ENCODE measurements at places on chromosomes 7 and 10.
A peak's percentile ranks its signal among the peaks of the same experiment; 100 is the strongest.

- DNase-seq = no peak
Observed at GRCh38 chr7:64744680-64745079, 49.5 kb upstream of the ZNF138 start.

DNA sequence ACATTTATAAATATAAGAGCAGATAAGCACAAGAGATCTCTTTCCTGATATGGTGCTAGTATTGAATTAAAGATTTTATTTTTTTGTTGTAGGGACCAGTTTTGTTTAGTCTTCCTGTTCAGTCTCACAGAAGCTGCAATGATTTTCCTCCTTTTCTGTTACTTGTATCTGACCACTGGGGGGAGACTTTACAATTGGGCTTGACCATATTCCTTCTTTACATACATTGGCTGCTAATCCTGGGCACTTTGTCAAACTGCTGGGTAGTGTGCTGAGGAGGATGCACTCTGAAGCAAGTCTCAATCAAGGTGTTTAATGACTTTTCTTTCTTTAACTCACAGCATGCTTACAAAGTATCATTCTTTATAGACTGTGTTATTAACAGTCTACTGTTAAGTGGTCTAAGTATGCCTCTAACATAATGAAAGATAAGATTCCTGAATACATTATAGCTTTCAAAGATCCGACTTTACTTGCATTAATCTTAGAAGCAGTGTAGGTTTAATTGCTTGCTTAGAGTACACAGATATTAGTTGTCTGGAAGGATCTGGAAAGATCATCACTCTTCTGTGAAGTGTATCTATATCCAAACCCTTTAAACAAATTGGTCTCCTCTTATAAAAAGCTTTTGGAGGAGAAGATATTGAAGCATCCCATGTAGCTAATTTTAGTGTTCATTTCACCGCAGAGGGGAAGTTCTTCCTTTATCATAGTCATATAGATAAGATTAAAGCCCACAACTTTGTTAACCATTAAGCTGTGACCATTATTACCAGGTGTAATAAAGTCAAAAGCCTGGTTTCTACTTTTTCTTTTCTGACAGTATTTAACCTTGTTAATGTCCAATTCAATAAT, 3.1 kb downstream of the PALS2 start:
- DNase-seq = peak; percentile 89

DNA sequence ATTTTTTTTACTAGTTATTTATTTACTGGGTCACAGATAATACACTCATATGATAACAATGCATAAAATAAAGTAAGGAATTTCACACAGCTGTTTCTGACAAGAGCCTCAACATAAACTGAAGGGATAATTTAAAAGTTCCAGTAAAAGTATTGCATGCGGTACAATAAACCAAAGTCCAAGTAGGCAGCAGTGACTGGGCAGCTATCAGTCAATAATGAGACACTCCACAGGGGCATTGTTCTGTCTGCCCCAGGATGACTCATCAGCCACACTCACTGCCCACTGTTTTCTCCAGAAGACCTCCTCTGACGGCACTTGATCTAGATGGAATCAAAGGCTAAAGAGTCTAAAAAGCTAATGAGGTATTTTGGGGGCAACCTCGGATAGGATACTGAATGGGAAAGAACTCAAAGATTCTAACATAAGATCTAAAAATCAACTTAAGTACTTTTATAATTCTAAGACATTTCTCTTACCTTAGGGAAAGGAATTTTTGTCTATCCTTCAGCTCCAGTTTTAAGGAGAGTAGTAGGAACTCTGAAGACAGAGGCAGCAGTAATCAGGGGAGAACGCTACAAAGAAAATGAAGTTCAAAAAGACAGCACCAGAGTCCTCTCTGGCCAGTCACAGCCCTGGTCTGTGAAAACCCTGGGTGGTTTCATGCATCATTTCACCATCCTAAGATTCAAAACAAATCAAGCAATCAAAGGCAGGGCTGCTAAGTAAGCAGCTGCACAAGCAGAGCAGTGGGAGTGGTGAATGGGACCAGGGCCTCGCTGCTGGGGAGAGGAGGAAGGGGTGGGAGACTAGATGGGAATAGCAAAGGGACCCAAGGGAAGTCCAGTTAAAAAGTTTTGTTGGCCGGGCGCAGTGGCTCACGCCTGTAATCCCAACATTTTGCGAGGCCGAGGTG, 175.1 kb downstream of the AVL9 start:
- peak; percentile 95 for DNase-seq

DNA sequence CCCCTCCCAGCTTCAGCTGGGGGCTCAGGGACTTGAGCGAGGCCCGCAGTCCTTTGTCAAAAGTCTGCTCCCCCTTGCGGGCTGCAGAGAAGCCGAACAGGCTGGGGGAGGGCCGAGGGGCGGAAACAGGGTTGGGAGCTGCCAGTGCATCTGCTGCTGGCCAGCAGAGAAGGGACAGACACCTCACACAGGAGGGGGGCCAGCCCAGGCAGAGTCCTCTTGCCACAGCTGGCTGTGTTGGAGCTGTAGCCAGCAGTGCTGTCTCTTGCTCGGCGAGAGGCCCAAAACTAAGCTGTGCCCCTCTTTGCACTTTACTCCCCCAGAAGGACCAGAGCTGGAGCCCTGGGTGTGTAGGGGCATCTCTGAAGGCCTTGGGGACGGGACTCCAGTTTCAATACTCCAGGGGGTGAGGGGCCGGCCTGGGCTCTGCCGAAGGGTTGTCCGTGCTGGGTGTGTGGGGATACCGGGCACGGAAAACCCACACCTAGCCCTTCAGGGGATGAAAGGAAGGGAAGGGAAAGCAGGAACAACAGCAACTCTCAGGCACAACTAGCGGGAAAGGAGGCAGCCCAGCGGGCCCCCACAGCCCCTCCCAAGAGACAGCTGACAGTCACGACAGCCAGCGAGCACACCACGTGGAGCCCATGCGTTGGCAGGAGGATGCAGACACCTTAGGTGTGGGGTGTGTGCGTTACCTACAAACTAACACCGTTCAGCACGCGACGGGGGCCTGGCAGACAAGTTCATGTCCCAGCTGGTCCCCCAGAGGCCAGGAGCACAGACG, 17.8 kb downstream of the YKT6 start:
- DNase-seq = no peak

GRCh38 chr7:30246392-30246791, 38.0 kb upstream of the ZNRF2 start:
- no peak for DNase-seq

GRCh38 chr10:89327803-89328441, at the start of gene IFIT3:
Gene IFIT3, plus strand, starts transcription at chr10:89327997. Its CDS starts 77 bp downstream, at chr10:89328074.
- DNase-seq = peak; percentile 84

GRCh38 chr10:80351220-80351619, 5.3 kb downstream of the DYDC1 start:
- DNase-seq = no peak

- peak; percentile 30 for DNase-seq
Observed at GRCh38 chr7:32072397-32072796, 2.2 kb upstream of the PDE1C start.

- DNase-seq = no peak
Observed at GRCh38 chr10:63320683-63321082, 145.1 kb downstream of the JMJD1C start.

- no peak for DNase-seq
Observed at GRCh38 chr7:121182902-121183301, 145.9 kb upstream of the WNT16 start.

GRCh38 chr10:115093286-115093775, at the start of gene ATRNL1:
Gene ATRNL1, plus strand, starts transcription at chr10:115093365. Its CDS starts 386 bp downstream, at chr10:115093751.
- DNase-seq = peak; percentile 48

- no peak for DNase-seq
Observed at GRCh38 chr7:71235253-71235652, 103.3 kb downstream of the GALNT17 start.

GRCh38 chr10:72459301-72459700, 104.6 kb upstream of the DNAJB12 start:
- no peak for DNase-seq

DNA sequence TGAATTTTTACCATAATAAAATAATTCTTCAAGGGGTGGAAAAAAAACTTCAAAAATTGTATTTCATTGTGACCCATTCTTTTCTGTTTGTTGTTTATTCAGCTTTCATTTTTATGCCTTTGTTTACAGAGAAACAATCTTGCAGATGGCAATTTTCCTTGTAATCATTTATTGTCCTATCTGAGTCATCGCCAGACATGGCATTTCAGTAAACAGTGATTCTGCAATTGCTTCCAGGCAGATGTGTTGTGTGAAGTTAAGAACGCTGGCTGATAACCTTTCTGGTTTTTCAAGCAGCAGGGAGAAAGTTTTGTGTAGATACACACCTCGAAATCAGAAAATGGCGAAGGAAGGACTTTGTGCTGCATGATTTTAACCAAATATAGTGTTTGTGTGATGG, 80.7 kb upstream of the RPA3 start:
- no peak for DNase-seq

DNA sequence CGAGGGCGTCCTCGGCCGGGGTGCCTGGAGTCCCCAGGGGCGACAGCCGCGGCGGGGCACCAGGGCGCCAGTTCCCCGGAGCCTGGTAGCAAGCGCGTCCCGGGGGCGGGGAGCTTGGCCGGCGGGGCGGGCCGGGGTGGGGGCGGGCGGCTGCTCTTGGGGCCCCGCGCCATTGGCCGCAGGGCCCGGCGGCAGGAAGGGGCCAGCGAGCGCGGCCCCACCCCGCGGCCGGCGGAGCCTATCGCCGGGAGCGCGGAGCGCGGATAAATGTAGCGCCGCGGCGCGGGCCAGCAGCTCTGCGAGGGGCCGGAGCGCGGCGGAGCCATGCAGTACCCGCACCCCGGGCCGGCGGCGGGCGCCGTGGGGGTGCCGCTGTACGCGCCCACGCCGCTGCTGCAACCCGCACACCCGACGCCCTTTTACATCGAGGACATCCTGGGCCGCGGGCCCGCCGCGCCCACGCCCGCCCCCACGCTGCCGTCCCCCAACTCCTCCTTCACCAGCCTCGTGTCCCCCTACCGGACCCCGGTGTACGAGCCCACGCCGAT, at the start of gene HHEX:
TSS of gene HHEX (plus strand) at position 293 of the 548 bp plus-strand sequence. CDS start at position 325, 32 bp downstream.
- no peak for DNase-seq

GRCh38 chr10:60871215-60871614, 72.8 kb downstream of the RHOBTB1 start:
- no peak for DNase-seq

- no peak for DNase-seq
Observed at GRCh38 chr10:19817231-19817933, 1.1 kb downstream of the PLXDC2 start.

GRCh38 chr10:83988435-83988834, 150.9 kb upstream of the GHITM start:
- DNase-seq = no peak

- peak; percentile 61 for DNase-seq
Observed at GRCh38 chr10:37754538-37755323, 102.7 kb downstream of the ZNF248 start.

DNA sequence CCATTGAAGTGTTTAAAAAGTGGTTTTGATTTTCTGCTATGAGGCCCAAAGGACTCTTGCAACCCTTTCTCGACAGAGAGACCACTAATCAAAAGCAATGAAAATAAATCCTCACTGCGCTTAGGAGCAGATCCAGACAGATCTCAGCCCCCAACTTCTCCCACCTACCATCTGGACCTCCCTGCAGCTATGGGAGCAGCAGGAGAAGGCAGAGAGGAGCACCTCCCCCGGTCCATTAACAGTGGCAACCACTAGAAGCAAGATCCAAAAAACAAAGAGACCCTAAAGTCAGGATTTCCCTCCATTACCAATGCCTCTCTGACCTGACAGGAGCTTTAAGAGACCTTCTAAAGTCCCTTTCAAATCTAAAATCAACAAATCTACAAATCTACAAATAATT, 99.0 kb upstream of the LSM8 start:
- no peak for DNase-seq

GRCh38 chr10:21556527-21556926, 22.5 kb downstream of the MLLT10 start:
- no peak for DNase-seq

DNA sequence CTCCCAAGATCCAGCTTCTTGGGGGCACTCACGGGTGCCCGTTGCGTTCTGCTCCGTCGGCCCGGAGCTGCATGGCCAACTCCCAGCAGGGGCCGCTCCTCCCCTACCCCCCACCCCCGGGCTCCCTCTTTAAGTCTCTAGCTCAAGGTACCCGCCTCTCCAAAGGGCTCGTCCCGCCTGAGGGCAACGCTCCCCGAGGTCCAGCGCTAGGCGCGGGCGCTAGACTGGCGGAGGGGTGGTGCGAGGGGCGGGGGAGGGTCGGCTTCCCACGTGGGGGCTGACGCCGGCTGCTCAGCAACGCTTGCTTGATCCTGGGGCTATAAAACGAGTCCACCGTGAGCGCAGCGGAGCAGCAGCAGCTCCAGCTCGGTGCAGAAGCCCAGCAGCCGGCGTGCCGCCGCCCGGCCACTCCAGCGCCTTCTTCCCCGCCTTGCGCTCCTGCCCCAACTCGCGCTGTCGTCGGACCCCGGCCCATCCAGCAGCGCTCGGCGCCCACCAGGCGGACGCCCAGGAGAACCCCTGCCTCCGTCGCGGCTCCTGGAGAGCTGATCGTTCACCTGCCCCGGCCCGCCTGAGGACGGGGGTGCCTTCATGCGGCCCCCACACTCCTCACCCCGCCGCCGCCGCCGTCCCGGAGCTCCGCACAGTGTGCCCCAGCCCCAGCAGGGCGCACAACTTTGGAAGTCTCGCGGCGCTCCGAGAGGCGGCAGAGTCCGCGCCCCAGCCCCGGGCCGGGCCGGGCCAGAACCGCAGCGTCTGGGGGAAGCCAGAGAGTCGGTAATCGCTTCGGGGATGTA, at the start of gene ADRA2A:
TSS of gene ADRA2A (plus strand) at position 348 of the 797 bp plus-strand sequence. CDS start 968 bp downstream, outside the sequence.
- DNase-seq = peak; percentile 51

DNA sequence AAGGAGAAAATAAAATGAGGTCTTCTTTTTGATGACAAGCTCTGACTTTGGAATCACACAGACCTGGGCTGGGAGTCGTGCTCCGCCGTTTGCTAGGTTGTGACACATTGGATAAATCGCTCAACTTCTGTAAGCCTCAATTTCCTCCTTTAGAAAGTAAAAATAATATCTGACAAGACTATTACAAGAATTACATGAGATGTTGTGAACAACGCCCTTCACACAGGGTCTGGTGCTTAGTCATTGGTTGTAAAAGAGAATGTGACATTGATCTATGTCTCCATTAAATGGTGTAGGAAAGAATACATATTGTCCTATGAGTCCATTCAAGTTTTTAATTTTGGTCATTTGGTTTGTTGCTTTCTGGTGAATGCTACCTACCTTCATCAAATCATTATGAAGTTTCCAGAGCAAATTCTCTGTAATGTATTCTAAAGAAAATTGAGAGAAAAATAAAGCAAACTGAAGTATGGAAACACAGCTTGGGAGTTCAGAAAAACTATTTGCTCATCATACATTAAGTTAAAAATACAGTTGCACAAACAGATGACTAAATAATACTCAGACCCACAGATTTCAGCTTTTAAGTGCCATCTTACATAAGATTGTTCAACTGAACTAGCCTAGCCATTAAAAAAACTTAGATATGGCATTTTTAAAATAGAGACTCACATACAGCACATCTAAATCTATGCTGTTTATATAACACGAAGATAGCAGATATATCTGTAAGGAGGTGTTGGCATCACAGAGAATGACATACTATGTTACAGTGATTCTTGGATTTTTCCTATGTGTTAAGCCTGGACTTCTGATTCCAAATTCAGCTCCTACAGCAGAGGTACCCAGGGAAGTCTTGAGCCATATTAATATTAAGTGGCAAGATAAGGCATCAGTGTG, 12.3 kb upstream of the ADRB1 start:
- no peak for DNase-seq

- DNase-seq = no peak
Observed at GRCh38 chr7:110001254-110001938, 1089.5 kb upstream of the LRRN3 start.

GRCh38 chr10:6128591-6129251, 39.9 kb downstream of the RBM17 start:
- DNase-seq = no peak
